ENCODE measurements at places on chromosomes 11 and 22.

DNA sequence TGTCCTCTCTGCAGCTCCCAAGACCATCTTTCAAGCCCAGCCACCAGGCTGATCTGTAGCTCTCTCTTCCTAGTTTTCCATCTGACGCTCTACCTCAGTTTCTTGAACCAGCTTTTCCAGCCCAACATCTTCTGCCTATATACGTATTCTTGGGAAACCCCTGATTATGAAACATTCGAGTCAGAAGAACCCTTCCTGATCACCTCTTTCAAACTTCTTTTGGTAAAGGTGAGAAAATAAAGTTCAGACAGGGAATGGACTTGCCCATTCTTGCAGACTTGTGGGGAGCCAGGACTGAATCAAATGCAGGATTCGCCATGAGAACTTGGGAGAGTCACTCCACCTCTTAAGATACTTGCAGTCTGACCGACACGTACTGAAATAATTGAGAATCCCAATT is 169.5 kb upstream of the NARS2 start:
- no peak for DNase-seq

DNA sequence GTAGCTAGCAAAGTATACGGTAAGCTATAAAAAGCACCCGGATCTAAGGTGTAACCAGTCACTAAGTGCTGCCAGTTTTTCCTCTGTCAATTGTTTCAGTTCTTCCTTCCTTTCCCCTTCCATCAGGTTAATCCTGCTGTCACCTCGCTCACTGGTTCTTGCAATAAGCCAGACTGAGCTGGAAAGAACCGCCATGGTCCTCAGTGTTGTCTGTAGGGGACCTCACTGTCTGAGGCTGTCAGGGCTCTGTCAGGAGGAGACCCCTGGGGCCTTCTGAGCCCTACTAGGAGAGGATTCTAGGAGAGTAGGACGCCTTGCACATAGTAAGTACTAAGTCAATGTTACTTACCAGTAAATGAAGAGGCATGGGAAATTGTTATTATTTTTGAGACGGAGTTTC is 1.4 kb upstream of the TBC1D22A start:
- DNase-seq = no peak

- DNase-seq = no peak
These were observed 17.7 kb downstream of the MGAT3 start for GRCh38 chr22:39474351-39475111.

- DNase-seq = no peak
These were observed 11.2 kb downstream of the SLC25A1 start for GRCh38 chr22:19167106-19167869.

- no peak for DNase-seq
These were observed 38.3 kb downstream of the RAB30 start for GRCh38 chr11:83033371-83033770.

DNA sequence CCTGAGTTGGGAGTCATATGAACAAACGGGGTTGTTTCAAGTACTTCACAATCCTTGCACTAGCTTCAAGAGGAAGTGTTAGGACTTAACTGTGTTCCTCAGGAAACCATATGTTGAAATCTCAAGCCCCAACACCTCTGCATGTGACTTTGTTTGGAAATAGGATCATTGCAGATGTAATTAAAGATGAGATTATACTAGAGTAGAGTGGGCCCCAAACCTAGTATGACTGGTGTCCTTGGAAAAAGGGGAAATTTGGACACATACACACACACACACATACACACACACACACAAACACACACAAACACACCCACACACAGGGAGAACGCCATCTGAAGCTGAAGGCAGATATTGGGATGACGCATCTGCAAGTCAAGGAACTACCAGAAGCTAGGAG is 6.4 kb upstream of the CEP295 start:
- DNase-seq = no peak

- DNase-seq = peak; percentile 95
These were observed 108.7 kb upstream of the E2F8 start for GRCh38 chr11:19349340-19350025.

DNA sequence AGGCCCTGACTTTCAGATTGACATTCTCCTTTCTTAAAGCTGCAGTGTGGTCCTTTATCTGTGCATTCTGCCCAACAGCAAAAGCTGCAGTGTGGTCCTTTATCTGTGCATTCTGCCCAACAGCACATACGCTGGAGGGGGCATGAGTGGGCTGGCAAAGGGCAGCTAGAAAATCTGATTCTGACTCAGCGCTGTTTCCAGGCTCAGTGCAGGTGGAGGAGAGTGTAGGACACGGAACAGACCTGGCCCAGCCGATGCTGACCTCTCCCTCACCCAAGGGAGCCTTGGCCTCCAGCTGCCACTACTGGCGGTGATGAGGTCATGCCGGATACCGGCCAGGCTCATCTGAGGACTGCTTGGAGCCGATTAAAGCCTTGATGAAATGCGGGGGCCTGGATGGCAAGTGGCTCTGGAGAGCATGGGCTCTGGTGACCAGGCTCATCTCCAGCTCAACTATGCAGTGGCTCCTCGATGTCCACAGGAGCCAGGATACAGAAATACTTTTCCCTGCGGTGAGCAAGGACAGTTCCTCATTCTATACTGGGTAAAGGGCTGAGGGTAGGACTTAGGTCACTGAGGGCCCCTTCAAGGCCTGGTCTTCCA is 84.6 kb downstream of the CLPB start:
- peak; percentile 37 for DNase-seq

DNA sequence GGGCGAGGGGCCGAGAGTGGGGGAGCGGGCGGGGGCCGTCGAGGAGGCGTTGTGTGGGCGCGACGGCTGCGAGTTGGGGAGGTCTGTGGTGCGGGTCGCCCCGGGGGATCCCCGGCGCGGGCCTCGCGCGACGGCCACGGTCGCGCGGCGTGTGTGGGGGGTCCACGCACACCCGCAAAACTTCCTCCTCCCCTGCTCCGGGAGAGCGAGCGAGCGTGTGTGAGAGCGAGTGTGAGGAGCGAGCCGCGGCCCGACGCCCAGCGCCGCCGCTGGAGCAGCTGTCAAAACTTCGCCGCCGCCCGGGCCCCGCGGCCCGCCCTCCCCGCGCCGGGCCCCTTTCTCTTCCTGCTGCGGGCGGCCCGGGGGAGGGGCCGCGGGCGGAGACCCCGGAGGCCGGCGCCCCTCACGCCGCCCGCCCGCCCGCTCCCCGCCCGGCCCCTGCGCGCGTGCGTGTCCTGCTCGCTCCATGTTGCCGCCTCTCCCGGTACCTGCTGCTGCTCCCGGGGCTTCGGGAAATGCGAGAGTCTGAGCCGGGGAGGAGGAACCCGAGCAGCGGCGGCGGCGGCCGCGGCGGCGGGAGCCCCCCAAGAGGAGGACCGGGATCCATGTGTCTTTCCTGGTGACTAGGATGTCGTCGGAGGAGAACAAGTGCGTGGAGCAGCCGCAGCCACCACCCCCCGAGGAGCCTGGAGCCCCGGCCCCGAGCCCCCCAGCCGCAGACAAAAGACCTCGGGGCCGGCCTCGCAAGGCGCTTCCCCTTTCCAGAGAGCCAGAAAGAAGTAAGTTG is 9.0 kb upstream of the CCT8L2 start:
- DNase-seq = peak; percentile 12

DNA sequence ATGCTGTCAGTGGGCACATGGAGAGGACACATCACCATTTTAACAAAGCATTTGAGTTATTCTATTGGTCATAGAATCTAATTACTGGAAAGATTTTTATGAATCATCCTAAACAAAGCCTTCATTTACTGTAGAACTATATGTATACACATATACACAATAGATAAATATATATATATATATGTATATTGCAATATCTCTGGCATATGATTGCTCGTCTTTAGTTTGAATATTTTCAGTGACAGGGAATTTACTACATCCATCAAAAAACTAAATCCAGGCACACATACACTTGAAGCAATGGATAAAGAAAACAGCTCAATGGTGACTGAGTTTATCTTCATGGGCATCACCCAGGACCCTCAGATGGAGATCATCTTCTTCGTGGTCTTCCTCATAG is at the start of gene OR5AR1:
Gene OR5AR1 (plus strand): TSS at position 301 of the 400 bp plus-strand sequence. CDS start 0 bp downstream, at position 301.
- no peak for DNase-seq

DNA sequence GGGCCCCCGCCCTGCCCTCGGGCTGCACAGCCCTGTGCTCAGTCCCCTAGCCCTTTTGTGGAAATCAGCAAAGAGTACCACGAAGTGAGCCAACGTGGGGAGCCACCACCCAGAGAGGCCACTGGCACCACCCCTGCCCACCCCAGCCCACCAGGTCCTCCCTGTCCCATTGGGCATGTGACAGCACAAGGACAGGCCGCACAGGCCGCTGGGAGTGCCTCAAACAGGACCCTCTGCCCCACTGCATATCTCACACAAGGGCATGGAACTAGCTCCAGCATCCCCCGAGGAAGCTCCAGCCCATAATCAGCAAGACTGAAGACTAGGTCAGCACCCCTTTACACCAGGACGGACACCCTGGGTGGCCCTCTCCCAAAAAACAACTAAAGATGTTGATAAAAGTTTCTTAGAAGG is 29.7 kb downstream of the GNB1L start:
- no peak for DNase-seq

DNA sequence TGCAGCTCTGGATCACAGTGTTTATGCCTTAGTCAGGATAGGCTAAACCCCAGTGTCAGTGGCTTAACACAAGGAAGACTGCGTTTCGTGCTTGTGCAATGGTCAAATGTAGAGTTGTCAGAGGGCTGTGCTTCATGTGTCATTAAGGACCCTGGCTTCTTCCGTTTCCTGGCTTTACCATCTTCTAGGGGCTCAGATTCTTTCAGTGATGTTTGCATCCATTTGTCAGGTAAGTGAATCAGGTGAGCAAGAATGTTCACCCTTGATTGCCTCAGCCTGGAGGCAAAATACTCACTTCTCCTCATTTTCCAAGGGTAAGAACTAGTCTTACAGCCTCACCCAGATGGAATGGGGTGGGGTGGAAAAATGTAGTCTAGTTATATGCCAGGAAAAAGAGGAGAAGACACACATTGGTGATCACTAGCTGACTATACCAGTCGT is 20.5 kb upstream of the AMOTL1 start:
- no peak for DNase-seq

GRCh38 chr11:103948187-103948763 is 88.2 kb upstream of the DDI1 start:
- DNase-seq = no peak

GRCh38 chr11:7436657-7437056 is 48.6 kb upstream of the OLFML1 start:
- no peak for DNase-seq

DNA sequence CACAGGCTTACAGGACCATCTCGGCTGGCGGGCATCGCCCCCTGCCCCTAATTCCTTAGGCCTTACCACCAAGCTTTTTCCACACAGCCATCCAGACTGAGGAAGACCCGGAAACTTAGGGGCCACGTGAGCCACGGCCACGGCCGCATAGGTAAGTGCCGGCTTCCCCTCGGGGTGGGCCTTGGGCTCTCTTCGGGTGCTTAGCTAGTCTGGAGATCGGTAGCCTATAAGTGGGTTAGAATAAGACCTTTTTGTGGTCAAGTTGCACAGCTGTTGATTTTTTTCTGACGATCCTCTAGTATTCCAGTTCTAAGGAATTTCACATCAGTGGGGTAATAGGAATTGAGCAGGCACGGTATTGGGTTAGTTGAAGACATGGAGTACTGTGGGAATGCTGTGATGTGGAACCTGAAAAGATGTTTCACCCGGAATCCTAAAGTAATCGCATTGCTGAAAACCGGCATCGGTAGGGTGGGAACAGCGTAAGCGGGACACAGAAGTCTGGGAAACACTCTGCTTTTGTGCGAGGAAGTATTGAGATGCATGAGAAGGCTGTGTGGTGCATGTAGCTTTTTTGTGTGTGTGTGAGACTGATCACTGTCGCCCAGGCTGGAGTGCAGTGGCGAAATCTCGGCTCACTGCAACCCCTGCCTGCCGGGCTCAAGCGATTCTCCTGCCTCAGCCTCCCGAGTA is 669 bp downstream of the RPL27A start:
- DNase-seq = no peak

GRCh38 chr11:134417871-134418840 is 6.1 kb upstream of the B3GAT1 start:
- DNase-seq = no peak

- DNase-seq = no peak
These were observed 11.3 kb upstream of the ADORA2A start for GRCh38 chr22:24416095-24416494.

- no peak for DNase-seq
These were observed 30.4 kb downstream of the POU2F3 start for GRCh38 chr11:120270386-120270785.

Measured in LHCN-M2 (cell line).